ENCODE measurements at places on chromosomes 3 and 15.

GRCh38 chr3:179603321-179603720, 1.1 kb downstream of the MRPL47 start:
- no peak for DNase-seq

DNA sequence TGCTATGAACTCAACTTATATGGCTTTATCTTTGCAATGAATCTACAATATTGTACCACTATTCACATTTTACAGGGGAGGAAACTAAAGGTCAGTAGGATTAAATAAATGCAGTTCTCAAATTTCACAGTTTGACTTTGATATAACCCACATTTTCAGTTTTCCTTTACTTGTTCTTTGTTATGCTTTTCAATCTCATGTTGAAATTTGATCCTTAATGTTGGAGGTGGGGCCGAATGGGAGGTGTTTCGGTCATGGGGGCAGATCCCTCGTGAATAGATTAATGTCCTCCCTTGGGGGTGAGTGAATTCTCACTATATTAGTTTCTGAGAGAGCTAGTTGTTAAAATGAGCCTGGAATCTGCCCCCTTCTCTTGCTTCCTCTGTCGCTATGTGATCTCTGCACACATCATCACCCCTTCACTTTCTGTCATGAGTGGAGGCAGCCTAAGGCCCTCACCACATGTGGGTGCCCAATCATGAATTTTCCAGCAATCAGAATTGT, 44.7 kb downstream of the CD200 start:
- no peak for DNase-seq

GRCh38 chr3:102258666-102259227, 176.1 kb upstream of the ZPLD1 start:
- no peak for DNase-seq

DNA sequence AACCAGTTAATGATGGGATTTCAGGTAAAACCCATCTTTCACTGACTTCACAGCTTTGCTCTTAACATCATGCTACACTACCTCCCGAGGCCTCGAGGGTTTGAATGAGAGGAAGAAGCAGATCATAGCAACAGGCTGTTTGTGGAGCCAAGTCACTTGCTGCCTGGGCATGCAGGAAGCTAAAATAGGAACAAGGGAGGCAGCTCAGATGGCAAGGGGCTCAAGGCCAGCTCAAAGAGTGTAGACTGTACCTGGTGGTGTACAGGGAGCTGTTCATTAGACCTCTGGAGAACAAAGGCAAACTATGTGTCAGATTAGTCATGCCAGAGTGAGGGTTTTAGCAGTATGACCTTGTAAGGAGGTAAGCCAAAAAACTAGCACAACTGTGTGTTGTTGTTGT, 28.8 kb downstream of the ARRDC4 start:
- DNase-seq, result no peak

- no peak for DNase-seq
Measured at GRCh38 chr15:84764989-84765388, 16.6 kb downstream of the ZNF592 start.

DNA sequence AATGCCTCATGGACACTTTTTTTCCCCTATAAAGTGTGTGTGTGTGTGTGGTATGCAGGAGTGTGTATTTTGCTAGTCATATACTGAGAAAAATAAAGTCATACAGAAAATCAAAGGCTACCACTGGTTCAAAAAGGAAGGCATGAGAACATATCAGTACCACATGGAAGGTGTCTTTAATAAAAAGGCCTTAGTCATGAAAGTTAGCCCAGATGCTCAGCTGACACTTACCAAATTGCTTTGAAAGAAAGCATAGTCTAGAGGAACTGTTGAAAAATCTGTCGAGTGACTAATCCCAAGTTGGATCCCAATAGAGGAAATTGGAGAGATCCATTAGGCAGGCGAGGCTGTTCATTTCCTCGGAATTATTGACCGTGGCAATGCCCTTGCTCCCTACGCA, 432.9 kb upstream of the CFAP20DC start:
- no peak for DNase-seq

GRCh38 chr3:12226031-12226430, 62.8 kb upstream of the PPARG start:
- no peak for DNase-seq

DNA sequence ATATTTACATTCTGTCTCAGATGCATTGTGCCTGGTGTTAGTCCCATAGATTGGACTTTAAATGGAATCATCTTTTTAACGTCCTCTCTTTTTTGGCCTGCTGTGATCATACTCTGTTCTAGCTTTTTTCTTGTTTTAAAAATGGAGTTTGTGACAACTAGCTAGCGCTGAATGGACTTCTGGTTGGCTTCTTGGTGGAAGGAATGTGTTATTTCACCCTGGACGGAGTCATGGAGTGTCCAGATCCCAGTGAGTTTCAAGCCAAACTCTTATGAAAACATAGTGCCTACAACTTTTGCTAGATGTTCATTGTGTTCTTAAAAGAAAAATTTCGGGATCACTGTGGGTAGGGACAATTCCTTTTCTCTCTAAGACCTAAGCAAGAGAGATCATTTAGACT, 192.6 kb downstream of the TCF12 start:
- no peak for DNase-seq

DNA sequence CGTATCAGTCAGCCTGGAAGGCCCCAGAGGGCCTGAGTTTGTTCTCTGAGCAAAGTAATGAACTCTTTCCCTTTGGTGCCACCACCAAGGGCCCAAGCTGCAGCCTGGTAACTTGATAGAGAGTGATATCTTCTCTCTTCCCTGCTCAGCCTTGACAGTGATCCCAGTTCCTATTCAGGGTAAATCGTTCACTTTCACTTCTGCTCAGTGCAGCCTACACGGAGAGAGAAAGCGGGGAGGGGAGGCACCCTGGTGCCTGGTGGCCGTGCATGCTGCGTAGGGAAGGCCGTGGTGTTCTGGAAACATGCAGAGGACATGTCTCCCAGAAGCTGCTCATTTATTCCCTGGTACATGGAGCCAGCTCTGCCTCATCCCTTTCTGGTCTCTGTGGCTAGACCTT, 54.9 kb downstream of the KIF9 start:
- DNase-seq, result no peak

- no peak for DNase-seq
Measured at GRCh38 chr15:47552978-47553608, 164.2 kb upstream of the SEMA6D start.

- no peak for DNase-seq
Measured at GRCh38 chr3:16529264-16529663, 15.8 kb upstream of the RFTN1 start.

DNA sequence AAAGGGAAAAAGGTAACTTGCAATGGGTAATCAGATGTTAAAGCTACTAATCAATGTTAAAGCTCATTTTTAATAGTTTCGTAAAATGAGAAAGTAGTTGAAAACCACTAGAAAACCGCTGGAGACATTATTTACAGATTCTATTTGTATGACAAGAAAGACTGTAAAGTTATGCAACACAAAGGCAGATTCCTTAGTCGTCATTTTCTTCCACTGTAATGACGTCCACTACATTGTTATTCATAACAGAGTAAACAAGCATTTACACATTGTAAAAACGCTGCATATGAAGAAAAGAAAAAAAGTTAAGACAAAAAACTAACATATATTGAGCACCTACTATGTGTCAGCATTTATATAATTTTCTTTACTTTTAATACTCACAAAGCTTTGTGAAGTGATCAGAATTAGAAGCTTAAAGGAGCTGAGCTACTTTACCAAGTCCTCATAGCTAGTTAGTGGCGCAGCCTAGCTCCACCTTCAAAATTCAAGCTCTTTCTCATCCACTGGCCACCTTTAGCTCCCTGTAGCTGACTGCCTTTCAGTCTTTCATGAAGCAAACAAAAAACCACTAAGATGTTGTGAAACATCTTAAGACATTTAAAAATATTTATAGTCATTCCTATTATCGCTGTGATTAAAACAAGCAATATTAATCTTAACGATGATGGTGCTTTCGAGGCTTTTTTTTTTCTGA, 100.1 kb upstream of the CDIN1 start:
- no peak for DNase-seq

GRCh38 chr15:64739577-64740143, 35.7 kb downstream of the RBPMS2 start:
- peak; percentile 3 for DNase-seq

DNA sequence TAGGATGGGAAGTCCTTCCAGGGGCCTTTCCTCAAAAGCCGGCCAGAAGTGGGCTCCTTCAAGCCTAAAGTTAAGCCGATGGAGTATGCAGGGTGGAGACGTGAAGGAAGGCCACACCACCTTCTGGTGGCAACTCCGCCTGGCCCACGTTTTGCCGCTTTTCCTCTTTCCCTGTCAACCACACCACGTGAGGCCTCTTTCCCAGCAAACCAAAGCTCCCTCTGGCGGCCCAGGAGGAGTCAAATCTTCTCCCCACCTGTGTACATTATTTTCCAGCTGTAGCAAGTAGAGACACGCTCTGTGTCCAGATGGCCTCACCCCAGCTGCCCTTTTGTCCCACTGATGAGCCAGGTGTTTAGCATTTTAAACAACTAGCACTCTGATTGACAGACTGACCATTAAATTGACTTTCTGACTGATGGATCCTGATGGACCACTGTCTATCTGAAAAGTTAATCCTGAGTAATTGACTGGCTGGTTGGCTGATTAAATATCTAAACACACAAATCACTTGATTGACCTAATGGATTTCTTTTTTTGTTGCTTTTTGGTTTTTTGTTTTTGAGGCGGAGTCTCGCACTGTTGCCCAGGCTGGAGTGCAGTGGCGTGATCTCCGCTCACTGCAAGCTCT, 59.6 kb upstream of the ZBTB38 start:
- no peak for DNase-seq

DNA sequence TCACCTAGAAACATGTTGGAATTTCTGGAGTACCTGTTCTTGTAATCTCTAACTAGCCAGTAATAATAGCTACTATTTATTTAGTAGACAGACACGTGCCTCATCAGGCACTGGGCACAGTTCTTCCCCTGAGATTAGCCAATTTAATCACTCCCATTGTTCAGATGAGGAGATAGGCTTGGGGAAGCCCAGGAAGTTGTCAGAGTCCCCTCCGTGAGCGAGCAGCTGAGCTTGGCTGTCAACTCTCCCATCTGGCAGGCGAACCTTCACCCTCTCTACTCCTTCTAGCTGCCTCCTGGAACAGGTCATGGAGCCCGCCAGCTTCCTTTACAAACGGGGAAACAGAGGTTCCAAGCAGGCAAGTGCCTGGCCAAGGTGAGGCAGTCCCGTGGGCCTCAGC, 31.1 kb upstream of the FGD5 start:
- DNase-seq, result no peak

DNA sequence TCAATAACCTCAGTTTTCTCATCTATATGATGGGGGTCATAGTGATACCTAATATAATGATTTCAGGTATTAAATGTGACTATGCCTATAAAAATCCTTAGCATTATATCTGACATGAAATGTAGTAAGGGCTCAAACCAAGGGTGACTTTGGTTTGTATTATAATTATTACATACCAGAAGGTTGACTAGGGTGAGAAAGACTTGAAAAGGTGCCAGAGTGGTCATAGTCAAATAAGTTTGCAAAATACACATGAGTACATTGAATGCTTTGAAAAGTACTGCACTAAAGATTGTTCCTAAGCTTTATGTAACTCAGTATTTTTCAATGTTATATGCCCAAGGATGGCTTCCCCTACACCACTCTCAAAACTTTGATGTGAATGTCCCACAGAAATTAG, 297.2 kb downstream of the ARPP21 start:
- DNase-seq, result no peak

- no peak for DNase-seq
Measured at GRCh38 chr3:185815391-185816282, 9.2 kb downstream of the IGF2BP2 start.

- no peak for DNase-seq
Measured at GRCh38 chr3:56260262-56260661, 208.0 kb downstream of the ERC2 start.

GRCh38 chr3:166351461-166351860, 514.2 kb upstream of the BCHE start:
- DNase-seq, result no peak

- peak; percentile 60 for DNase-seq
Measured at GRCh38 chr3:52218454-52218853, 7.0 kb downstream of the TLR9 start.

DNA sequence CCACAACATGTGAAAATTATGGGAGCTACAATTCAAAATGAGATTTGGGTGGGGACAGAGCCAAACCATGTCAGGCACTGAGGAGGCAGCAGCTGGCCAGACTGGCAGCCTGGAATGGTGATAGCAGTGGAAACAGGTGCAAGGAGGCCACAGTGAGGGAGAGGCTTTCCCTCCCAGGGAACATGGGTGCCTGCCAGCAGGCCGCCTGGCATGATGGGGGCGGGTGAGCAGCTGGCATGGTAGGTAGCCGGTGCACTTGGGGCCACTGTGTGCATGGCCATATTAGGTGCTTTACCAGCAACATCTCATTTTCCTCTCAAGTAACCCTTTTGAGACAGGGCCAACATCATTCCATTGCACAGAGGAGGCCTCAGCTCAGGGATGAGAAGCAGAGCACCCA, 18.3 kb upstream of the MRPS22 start:
- no peak for DNase-seq

GRCh38 chr3:158084651-158085050, 21.6 kb downstream of the SHOX2 start:
- DNase-seq, result no peak

GRCh38 chr15:82532991-82533481, 7.2 kb downstream of the RPS17 start:
- DNase-seq, result no peak

DNA sequence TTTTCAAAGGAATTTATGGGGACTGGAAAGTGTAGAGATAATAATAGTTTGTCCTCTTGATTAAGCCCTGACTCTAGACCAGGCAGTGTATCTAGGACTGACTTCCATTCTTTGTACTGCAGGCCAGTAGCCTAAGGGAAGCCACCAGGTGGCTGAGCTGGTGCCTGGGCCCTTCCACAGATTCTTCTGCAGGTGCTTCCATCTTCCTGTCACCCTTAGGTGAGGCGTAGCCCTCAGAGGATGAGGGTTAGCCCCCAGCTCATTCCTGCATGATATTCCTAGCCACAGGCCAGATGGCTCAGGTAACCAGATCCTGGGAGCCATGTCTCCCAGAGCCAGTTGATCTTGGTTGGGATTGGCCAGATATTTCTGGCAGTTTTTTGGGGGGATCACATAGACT, 169.0 kb upstream of the IL12A start:
- no peak for DNase-seq

DNA sequence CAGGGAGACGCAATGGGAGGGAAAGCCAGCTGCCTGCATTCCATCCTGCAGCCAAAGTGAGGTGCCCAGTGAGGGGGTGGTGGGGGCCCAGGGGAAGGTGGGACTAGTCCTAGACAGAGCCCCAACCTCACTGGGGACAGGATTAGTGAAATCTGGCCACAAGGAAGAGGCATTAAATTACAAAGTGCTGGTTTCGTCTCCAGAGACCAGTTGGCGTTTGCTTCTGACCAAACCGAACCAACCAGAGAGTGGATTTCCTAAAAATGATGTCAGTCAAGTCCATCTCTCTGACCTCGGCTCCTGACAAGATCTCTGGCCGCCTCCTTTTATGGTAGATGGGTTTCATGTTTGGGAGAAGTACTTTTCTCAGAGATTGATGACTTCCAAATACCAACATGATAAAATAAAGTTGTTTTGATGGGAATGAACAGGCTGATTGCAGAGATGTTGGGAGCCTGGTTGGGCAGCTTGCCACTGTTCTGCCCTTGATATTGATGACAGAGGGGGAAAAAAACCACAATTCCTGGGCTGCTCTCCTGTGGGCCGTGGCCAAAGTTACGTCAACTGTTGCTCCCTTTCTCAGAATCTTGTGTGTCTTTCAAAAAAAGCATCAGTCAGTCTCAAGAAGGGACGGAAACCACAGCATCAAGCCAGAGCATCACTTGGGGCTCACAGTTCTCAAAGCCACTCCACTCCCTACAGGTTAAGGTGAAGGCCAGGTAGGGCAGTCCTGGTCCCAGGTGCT, 24.6 kb downstream of the ITGA11 start:
- no peak for DNase-seq

- no peak for DNase-seq
Measured at GRCh38 chr3:179174316-179174715, 26.2 kb downstream of the PIK3CA start.

Measured in Jurkat, Clone E6-1 (cell line).